ENCODE measurements at places on chromosomes 3 and 15. TPM values are rescaled to one million over a fixed set of nuclear protein-coding genes. Genes with fewer than 3 reads are reported as not detected.
A peak's percentile ranks its signal among the peaks of the same experiment; 100 is the strongest.

The TIMP4 gene
- total RNA-seq: not detected

The AQP9 gene
- total RNA-seq: not detected

The P3H2 gene
- total RNA-seq: 0.16 TPM

The CYP19A1 gene
- not detected for total RNA-seq

The GPR176 gene
- 0.30 TPM for total RNA-seq

GRCh38 chr3:188700918-188701317 lies 470.9 kb upstream of the TPRG1 start:
- DNase-seq: no peak

DNA sequence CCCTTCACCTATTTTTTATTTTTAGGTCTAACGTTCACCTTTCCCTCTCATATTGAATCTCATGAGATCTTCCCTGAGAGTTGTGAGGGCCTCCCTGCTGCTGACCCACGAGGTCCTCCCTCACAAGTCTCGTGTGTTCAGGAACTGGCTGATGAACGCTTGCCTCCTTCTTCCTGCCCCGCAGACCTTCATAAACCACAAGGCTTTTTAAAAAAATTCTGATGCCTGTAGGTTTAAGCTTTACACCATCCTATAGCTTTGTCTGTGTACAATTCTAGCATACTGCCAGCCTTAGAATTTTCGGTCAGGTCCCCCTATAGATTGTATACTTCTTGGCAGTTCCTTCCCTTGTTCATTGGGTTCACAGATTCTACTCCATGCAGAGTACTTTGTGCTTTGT lies 50.5 kb downstream of the CHST2 start:
- no peak for DNase-seq

DNA sequence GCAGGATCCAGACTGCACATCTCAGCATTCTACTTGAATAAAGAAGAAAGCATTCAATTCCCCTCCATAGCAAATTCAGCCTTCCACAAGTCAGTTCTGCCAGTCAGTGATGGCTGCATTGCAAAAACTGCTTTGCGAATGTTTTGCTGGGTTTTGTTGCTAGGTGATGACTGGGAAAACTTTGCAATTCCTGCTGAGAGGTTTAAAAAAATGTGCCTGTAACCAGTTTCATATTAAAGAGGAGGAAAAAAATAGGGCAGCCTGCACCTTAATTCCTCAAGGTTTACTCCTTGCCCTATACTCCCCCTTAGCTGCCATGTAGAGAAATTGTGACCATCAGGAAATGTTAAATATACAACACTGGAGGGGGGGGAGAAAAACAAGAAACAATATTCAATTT lies 225.6 kb upstream of the ATP11B start:
- no peak for DNase-seq

DNA sequence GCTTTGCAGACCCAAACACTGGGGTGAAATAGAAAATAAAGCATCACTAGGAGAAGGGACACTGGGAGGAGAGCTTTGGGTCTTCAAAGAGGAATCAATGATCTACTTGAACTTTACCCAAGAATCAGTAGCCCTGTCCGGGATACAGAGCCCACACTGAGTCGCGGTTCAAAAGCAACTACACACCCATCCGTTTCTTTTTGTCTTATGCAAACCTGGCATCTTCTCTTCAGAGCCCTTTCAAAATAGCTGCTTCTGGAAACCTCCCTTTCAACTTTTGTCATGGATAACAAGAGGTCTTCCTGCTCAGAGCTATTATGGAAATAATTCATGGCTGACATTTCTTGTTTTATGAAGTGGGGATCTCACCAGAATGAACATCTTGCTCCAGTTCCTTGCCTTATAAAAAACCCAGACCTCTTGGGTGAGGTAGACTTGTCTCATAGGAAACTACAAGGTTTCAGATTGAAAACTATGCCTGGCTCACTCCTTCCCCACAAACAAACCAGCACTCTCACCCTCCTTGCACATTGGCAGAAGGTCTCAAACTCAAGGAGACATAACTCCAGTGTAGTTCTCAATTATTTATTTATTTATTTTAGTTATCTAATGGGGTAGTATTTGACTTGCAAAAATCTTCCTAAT lies 115.1 kb upstream of the ARHGEF3 start:
- DNase-seq: no peak

DNA sequence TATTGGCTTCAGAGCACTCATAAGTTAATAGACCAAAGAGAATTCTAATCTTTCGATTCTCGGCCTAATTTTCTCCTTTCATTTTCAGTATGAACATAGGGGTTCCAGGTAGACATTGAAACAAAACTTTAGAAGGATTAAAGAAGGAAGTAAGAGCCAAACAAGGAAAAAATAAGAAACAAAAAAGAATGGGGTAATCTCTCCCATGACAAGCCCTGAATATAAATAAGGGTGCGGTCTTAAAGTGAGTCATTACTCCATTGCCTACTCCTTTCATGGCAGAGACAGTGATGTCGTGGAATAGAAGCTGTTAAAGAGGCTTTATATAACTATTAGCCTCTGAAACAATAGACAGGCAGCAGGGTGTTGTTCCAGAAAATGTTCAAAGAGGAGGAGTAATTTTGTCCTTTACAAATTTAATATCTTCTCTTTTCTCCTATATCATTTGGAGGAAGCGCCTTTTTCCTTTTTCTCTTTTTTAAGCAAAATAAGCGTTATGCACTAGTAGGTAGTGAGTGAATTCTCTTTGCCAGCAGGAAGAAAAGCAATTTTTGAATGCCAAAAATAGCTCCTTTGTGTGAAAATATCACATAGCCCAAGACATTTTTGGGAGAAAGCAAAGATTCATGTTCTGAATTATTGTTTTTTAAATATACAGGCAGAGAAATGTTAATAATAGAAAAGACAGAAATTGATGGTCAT lies 607.9 kb upstream of the KCNMB2 start:
- DNase-seq: no peak

- DNase-seq: no peak
These were observed 332.2 kb downstream of the LPP start for GRCh38 chr3:188486126-188486525.

DNA sequence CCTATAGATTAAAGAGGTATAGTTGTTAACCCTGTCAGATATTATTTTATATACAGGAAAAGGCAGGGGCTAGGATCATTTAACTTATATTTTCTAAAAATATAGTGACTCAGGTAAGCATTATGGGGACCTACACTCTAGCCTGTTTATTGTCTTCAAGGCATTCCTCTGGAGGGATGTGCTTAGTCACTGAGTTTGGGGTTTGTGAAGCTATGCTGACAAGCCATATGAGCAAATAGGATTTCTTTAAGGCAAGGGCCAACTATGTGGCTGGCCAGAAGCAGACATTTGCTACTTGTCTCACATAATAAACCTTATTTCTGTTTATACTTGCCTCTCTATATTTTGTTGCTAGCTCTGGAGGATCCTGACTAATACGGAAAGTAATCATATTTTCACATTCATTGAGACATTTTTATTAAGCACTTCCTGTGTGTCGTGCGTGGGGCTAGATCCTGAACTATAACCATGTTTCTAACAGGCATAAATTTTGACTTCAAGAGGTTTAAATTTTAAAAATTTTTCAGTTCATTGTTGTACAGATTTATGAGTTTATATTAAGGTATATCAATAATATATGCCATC lies 153.4 kb downstream of the OTOL1 start:
- DNase-seq: no peak

- DNase-seq: peak; percentile 62
These were observed 47.3 kb downstream of the EIF3J start for GRCh38 chr15:44584162-44584749.

DNA sequence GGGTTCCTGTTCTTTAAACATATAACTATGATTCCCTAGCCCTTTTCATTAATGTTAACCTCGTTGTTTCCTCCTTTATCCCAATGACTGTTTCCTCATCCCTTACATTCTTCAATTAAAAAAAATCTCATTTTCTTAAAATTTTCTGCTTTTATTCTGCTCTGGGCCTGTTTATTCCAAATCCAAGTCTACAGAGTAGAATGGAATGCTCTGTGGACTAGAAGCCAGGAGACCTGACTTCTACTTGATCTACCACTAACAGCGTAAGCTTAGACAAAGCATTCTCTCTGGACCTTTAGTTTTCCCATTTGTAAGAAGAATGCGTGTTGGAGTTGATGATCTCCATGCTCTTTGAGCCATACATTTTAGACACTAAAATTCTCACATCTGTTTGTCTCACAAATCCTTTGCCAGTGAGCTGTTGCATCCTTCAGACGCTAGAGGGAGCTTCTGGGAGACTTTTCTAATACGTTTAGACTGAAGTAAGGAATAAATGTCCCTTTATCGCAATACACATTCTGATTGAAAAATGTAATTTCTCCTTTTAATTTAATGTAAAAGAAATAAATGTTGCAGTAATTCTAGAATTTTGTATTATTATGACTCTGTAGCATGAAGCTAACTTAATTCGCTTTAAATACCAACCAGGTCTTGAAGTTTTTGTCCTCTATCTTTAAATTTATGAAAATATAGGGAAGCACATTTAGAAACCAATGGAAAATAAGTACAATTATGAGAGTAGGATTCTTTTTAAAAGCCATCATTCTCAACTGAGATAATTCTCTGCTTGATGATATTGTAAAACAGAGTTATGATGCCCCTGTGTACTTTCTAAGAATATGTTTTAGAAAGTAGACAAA lies 21.7 kb upstream of the GMNC start:
- DNase-seq: no peak

- DNase-seq: peak; percentile 11
These were observed 37.6 kb upstream of the SLC9A9 start for GRCh38 chr3:143885780-143886427.

- no peak for DNase-seq
These were observed 77.9 kb upstream of the LINGO1 start for GRCh38 chr15:77710637-77711036.

DNA sequence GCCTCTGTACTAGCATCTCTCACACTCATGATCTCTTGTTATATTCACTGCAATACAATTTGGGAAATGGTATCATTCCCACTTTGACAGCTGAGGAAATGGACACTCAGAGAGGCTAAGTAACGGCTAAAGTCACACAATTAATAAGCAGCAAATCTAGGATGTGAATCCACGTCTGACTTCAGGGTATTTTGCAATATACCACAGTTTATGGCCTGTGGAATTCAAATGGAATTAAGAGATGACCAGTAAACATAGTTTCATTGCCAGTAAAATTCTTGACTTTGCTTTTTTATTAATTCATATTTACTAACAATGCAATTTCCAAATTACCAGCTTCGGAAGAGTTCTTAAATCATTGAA lies 61.1 kb downstream of the CCNL1 start:
- no peak for DNase-seq

- no peak for DNase-seq
These were observed 272.5 kb downstream of the XXYLT1 start for GRCh38 chr3:194998417-194998816.

DNA sequence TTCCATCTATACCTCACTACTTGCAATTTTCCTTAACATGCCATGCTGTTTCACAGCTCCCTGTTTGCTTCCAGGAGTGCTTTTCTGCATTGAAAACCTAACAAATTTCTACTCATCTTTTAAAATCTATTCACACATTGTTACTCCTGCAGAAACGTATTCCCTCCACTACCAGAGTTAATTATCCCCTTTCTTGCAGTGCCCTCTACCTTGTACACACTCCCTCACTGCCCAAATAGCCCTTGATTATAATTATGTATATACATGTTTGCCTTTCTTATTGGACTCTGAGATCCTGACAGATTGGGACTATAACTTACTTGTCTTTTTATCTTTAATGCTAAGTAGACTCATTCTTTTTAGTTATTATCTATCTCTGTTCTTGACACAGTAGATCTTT lies 325.0 kb downstream of the OXSM start:
- DNase-seq: no peak
